Skeletal muscle cell (primary cell): ENCODE measurements at places on chromosomes 3 and 15.
A peak's percentile ranks its signal among the peaks of the same experiment; 100 is the strongest.

- DNase-seq: no peak
These were observed 9.2 kb upstream of the UBE2E1 start for GRCh38 chr3:23796518-23796917.

DNA sequence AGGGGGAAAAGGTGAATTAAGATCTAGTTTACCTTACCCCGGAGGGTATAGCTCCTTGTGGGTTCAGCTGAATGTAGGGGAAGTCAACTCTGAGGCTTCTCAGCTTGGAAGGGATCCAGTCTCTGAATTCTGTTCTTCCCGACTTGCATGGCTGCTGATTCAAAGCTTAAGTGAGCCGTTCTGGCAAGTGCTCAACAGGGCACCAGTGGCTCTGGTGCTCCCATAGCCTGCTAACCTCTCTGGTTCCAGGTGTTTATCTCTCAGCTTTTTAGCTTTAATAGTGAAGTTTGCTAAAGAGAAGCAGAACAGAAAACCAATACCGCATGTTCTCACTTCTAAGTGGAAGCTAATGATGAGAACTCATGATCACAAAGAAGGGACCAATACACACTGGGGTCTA is 46.3 kb upstream of the RBP1 start:
- no peak for DNase-seq

DNA sequence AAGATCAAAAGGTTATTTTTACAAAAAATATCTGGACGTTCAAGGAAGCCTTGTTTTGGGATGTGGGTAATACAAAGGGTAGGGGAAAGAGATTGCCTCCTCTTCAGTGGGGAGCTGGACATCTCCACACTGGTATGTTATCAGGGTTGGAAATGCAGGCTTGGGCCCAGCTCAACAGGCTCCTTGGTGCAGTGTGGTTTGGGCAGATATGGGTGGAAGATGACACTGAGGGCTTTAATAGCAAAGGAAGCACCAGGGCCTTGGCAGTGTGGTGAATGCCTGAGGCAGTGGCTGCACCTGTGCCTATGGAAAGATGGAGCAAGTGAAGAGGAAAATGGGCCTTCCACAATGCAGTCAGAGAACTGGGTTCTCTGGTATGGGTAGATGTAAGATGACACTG is 11.2 kb upstream of the MED12L start:
- no peak for DNase-seq

DNA sequence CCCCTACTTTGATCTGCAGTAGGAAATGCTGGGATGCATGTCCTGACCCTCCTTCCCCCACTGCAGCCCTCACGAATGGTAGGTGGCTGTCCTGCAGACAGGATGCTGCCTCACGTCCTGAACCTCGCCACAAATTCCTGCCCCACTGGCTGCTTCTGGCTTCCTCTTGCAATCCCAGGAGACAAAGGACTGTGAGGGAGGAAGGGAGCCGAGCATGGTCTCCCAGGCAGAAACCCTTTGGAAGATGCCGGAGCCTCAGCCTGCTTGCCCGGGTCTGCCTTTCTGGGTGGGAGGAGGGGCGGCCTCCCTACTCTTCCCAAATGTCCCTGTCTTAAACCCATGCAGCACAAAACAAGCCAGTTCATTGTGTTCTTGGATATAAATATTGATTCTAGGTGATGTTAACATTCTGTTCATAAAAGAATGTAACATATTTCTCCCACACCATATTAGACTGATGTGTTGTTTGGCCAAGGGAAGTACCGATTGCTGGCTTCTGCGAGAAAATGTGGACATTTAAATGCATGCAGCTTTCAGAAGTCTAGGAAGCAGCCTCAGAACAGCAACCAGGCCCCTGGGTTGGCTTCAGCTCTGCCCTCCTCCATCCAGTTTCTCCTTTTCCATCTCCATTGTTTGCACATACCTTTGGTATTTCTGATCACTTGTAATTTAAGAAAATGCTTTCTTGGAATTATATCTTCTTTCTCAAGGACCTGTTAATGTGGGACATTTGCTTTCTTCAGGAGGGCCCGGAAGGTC is 75.3 kb downstream of the HMG20A start:
- DNase-seq: peak; percentile 28

- DNase-seq: no peak
These were observed 470.2 kb upstream of the TPRG1 start for GRCh38 chr3:188701485-188701969.

GRCh38 chr15:99556011-99556410 is 9.8 kb upstream of the MEF2A start:
- no peak for DNase-seq

DNA sequence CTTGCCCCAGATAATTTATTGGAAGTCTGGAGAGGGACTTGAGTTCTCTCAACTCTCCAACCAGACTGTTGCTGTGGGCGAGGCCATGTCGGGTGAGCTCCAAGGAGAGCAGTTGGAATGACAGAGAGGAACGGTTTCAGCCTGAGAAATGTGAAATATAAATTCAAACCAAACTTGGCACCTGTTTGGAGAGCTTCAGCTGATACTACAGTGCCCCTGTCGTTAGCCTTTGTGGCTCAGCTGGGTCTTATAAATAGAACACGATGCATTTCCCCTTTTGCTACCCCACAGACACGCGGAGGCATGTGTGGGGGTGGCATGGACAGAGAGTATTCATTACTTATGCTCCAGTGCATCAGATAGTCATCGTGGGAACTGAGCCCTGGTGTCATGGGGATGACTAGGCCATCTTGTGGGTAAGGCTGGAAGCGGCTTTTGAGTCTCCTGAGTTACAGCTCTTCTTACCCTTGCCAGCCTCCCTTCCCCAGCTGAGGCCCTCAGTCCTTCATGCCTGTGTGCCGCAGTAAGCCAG is 15.6 kb downstream of the SMAD3 start:
- peak; percentile 70 for DNase-seq

- DNase-seq: no peak
These were observed 35.2 kb downstream of the ABTB1 start for GRCh38 chr3:127707851-127708411.

DNA sequence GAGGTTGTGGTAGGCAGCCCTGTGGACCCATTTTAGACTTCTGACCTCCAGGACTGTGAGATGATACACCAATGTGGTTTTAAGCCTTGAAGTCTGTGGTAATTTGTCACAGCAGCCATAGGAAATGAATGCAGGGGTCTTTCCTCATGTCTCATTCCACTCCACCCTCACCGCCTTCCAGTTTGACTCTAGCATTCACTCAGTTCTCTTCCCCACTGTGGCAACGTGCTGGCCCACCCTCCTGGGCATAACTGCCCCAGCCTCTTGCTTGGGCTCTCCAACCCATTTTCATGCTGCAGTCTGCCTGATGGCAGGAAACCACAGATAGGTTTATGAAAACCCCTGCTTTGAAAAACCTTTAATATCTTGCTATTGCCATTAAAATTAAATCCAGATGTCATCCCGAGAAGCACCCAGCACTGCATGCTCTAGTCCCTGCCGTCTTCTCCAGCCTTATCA is 7.3 kb upstream of the TRNT1 start:
- DNase-seq: no peak

- peak; percentile 9 for DNase-seq
These were observed 53.7 kb downstream of the CGGBP1 start for GRCh38 chr3:88005066-88005465.

- no peak for DNase-seq
These were observed 35.1 kb upstream of the IL12A start for GRCh38 chr3:159953325-159954085.

GRCh38 chr3:114428044-114428595 is 134.3 kb downstream of the TIGIT start:
- DNase-seq: no peak

GRCh38 chr15:42363487-42363886 is 4.2 kb downstream of the CAPN3 start:
- DNase-seq: no peak

- DNase-seq: no peak
These were observed 256.4 kb upstream of the ZNF385D start for GRCh38 chr3:22007368-22007767.

GRCh38 chr3:14691239-14691638 is 16.3 kb downstream of the C3orf20 start:
- no peak for DNase-seq

DNA sequence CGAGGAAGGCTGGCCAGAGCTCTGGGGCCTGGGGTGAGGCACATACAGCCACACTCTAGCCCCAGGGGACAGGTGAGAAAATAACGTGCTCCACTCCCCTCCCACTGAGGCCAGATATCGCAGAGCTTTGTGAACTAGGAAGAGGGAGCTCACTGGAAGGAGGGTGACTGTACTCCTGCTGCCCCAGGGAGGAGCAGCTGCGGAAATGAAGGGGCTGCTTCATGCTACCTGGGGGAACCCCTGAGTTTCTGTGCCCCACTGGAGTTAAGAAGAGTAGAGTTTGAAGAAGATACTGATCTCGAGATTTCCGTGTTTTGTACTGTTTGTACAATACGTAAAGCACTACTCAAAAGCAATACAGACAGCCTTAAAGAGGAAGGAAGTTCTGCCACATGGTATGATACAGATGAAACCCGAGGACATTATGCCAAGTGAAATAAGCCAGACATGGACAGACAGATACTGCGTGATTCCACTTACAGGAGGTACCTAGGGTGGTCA is 44.6 kb downstream of the CMTM6 start:
- no peak for DNase-seq
